Endothelial cell (in vitro differentiated cells): ENCODE measurements at places on chromosomes 16 and 17. TPM values are rescaled to one million over a fixed set of nuclear protein-coding genes. Genes with fewer than 3 reads are reported as not detected.

- no peak overlapping the region for H3K4me3 ChIP-seq
- DNase-seq, result no peak
- peaks cover 14% of the 10 kb centered on the region for H3K4me1 ChIP-seq
- H3K27me3 ChIP-seq, result peaks cover 16% of the 10 kb centered on the region
Observed at GRCh38 chr16:56351481-56351880, 73.9 kb downstream of the AMFR start.

DNA sequence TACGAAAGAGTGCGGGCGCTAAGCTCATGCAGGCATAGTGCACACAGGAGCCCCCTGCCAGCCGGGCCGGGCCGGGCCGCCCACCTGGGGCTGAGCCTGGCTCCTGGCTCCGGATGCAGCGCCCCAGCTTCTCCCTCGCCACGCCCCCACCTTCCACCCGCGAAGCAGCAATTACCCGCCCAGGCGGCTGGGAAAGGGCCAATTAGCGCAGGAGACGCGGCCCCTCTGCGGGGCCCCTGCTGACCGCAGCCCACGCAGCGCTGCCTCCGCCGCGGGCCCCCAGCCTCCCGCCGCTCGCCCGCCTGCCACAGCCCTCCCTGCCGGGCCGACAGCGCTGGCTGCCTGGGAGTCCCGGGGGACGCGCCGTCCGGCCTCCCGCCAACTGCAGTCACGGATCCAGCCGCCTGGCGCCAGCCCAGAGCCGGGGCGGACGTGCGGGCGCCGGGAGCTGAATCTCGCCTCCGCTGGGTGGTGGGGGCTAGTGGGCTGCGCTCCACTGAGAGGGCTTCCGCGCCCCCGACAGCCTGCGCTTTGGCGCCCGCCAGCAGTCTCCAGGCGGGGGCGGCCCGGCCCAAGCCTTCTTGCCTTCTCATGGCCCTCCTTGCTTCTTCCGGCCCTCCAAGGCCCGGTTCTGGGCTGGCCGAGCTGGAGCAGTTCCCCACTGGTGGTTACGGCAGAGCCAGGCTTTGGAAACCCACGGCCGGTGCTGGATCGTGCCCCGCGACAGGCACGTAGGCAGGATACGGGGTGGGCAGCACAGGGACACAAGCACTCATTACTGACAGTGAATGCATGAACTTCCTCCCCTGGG lies 14.9 kb upstream of the CBFB start:
- peak; percentile 71 for DNase-seq
- H3K27me3 ChIP-seq, result peaks cover 14% of the 10 kb centered on the region
- H3K36me3 ChIP-seq, result no peaks in the 10 kb centered on the region
- H3K4me3 ChIP-seq, result no peak overlapping the region
- H3K4me1 ChIP-seq, result no peaks in the 10 kb centered on the region

GRCh38 chr17:73495641-73496040 lies 148.6 kb downstream of the SDK2 start:
- peaks cover 3% of the 10 kb centered on the region for H3K4me1 ChIP-seq
- no peak overlapping the region for H3K4me3 ChIP-seq
- peaks cover 3% of the 10 kb centered on the region for H3K36me3 ChIP-seq

Gene PRR35
- total RNA-seq, result not detected

GRCh38 chr17:46732754-46733398 lies 85.6 kb downstream of the WNT3 start:
- H3K36me3 ChIP-seq, result no peaks in the 10 kb centered on the region
- no peak for DNase-seq
- H3K4me1 ChIP-seq, result peaks cover 22% of the 10 kb centered on the region
- H3K27ac ChIP-seq, result no peak overlapping the region
